MG63 (cell line): ENCODE measurements at places on chromosomes 3 and 15. TPM values are rescaled to one million over a fixed set of nuclear protein-coding genes. Genes with fewer than 3 reads are reported as not detected.

DNA sequence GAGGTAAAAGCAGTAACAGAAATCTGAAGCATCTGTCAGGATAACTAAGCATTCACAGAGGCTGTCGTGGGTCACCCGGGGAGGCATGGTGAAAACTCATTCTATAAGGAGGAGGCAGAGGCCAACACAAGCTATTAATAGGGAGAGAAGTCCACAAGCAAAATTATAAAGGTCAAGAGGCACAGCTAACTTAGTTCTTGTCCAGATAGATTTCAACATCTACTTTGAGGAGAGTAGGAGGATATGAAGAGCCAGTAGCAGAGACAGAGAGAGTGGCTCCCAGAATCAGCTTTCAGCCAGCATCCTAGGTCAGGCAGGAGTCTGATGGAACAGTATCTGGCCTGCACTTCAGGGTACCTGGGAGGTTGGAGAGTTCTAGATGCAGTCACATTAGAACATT is 95.3 kb downstream of the STAC start:
- DNase-seq: no peak

- no peak for DNase-seq
Observed at GRCh38 chr3:29345516-29346300, 64.8 kb downstream of the RBMS3 start.

DNA sequence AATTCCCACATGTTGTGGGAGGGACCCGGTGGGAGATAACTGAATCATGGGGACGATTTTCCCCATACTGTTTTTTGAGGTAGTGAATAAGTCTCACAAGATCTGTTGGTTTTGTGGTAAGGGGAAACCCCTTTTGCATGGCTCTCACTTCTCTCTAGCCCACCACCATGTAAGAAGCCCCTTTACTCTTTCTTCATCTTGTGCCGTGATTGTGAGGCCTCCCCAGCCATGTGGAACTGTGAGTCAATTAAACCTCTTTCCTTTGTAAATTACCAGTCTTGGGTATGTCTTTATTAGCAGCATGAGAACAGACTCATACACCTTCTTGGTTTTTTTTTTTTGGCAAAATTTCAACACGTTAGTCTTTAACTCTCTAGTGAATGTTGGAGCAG is 18.1 kb downstream of the ARL8B start:
- no peak for DNase-seq

The ITIH3 gene
- total RNA-seq: not detected in 2 replicates

The BNC1 gene
- total RNA-seq: 23.5 and 28.6 TPM in 2 replicates

The TMEM207 gene
- not detected in 2 replicates for total RNA-seq

The P2RY12 gene
- total RNA-seq: not detected in 2 replicates

The PLD1 gene
- 2.8 and 3.2 TPM in 2 replicates for total RNA-seq

The PRR20G gene
- not detected in 2 replicates for total RNA-seq
